ENCODE measurements at places on chromosomes 5 and 9.

GRCh38 chr5:55160493-55161209 is 680 bp downstream of the GPX8 start:
- peak; percentile 92 for DNase-seq

DNA sequence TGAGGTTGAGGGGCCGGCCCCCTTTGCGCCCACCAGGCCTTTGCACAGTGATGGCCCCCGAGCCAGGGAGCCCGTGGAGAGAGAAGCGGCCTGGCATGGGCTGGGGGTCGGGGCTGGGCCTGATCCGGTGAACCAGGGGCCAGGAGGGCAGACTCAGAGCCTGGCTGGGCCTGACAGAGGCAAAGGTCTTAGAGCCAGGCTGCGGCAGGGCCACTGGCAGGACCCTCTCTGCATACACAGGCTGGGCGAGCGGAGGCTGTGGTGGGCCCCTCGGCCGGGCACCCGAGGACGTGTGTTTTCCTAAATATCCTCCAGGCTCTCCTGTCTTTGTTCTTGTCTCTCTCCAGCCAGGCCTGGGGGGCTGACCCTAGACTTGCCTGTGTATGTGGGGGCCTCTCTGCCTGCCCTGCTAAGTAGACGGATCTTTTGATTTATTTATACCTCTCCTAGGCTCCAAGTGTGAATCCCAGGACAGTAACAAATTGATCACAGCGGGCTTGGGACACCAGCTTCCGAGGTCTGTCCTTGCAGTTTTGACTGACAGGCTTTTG is 933 bp downstream of the NEK6 start:
- no peak for DNase-seq

- DNase-seq, result no peak
Observed at GRCh38 chr9:114396558-114397218, 8.9 kb upstream of the AKNA start.

DNA sequence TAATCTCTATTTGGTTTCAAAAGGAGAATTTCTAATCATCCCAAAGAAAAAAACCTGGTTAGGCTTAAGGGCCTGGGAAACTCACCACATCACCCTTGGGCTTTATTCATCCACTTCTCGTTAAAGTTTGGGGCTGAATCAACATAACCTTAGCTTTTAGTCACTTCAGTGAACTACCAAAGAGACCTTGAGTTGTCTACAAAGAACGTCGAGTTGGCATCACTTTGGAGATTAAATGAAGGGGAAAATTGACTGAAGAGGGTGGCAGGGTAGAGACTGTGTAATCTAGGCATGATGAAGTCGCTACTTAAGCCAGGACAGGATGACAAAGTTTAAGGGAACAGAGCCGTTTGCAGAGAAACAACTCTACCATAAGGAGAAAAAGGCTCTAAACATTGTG is 341.4 kb downstream of the RAB3C start:
- no peak for DNase-seq

GRCh38 chr9:136762915-136763648 is 1.2 kb downstream of the LCN15 start:
- DNase-seq, result peak; percentile 31

- no peak for DNase-seq
Observed at GRCh38 chr9:4939118-4939561, 45.9 kb upstream of the JAK2 start.

DNA sequence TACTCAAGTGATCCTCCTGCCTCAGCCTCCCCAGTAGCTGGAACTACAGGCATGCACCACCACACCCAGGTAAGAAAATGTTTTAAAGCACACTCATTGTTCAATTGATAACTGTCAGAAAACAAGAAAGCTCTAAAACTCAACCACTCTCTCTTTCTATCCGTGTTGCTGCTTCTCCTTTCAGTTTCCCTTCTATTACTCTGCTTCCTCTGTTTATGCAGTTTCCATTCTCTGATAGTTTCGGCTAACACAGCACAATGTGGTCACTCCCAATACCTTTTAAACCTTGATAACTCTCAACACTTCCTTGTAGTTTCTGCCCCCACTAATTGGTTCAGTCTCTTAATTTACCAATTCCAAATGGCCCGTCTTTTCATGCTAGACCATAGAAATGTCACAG is 59.2 kb upstream of the NR4A3 start:
- no peak for DNase-seq

- DNase-seq, result no peak
Observed at GRCh38 chr9:101792475-101792874, 54.0 kb upstream of the GRIN3A start.

DNA sequence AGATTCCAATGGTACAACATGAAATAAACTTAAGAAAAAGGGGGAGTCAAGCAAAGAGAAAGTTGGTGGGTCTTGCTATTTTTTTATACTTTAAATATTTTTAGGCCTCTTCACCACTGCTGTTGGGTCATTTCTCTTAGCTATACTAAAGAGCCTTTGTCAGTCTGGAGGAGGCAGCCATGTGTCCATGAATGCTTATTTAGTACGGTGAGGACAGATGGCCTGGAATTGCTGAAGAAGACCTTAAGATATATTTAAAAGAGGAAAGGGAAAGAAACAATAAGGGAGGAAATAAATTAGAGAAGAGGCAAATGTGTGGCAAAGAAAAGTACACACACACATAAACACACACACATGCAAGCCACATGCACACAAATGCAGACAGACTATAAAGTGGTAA is 560.5 kb upstream of the MEF2C start:
- DNase-seq, result no peak

GRCh38 chr9:6304232-6304631 is 23.9 kb upstream of the TPD52L3 start:
- no peak for DNase-seq

GRCh38 chr5:148902478-148902877 is 76.1 kb downstream of the ADRB2 start:
- DNase-seq, result no peak

- DNase-seq, result no peak
Observed at GRCh38 chr5:133930813-133931090, 37.7 kb downstream of the C5orf15 start.

GRCh38 chr9:136089697-136090045 is 5.4 kb downstream of the NACC2 start:
- no peak for DNase-seq

- no peak for DNase-seq
Observed at GRCh38 chr5:175493260-175493659, 14.9 kb downstream of the SFXN1 start.

- DNase-seq, result no peak
Observed at GRCh38 chr5:95414451-95414850, 23.3 kb downstream of the FAM81B start.

- no peak for DNase-seq
Observed at GRCh38 chr9:130448771-130449603, 4.2 kb downstream of the ASS1 start.

DNA sequence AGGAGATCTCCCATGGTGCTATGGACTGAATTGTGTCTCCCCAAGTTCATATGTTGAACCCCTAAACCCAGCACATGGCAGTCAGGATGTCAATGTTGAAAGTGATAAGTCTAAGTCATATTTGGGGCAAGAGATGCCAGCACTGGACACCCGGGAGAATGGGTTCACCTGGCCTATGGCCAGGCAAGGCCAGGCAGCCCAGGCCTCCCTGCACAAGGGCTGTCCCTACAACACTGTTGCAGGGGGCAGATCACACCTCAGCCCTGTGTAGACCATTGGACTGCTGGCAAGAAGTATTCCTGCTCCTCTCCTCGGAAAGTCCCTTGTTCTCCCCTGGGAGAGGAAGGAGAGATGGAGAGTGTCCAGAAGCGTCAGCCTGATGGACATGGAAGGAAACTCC is 240.5 kb downstream of the GADD45G start:
- no peak for DNase-seq

GRCh38 chr5:173833196-173833985 is 54.8 kb upstream of the CPEB4 start:
- no peak for DNase-seq

- no peak for DNase-seq
Observed at GRCh38 chr5:109016300-109016699, 268.6 kb downstream of the FER start.

DNA sequence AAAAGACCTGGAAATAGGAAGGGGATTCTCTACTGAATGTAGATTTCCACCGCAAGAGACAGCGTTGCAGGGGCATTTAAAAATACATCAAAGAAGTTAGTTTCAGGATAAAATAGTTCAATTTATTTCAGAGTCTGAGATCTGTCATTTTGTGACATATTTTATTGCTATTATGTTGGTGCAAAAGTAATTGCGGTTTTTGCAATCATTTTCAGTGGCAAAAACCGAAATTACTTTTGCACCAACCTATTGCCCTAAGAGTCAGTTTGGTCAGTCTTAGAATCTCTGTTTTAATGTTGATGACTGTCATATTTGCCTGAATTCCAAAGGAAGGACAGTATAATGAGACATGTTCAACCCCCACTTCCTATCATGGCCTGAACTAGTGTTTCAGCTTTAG is 219.5 kb upstream of the CDH10 start:
- no peak for DNase-seq

DNA sequence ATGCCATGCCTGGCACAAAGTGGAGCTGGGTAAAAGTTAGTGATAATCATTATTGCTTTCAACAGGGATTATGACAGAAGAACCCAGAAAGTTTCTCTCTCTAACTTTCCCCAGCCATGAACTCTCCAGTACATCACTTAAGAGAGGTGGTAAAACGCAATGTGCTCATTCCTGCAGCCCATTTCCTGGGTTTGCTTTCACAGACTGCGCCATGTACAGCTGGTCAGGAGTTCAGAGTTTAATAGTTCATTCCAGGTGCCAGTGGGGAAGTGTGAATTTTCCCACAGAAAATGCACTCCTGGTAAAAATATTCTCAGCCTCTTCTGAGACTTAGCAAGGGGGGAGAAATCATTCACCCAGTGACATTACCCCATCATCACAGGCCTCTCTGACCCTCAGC is 35.5 kb downstream of the ADAM19 start:
- no peak for DNase-seq

DNA sequence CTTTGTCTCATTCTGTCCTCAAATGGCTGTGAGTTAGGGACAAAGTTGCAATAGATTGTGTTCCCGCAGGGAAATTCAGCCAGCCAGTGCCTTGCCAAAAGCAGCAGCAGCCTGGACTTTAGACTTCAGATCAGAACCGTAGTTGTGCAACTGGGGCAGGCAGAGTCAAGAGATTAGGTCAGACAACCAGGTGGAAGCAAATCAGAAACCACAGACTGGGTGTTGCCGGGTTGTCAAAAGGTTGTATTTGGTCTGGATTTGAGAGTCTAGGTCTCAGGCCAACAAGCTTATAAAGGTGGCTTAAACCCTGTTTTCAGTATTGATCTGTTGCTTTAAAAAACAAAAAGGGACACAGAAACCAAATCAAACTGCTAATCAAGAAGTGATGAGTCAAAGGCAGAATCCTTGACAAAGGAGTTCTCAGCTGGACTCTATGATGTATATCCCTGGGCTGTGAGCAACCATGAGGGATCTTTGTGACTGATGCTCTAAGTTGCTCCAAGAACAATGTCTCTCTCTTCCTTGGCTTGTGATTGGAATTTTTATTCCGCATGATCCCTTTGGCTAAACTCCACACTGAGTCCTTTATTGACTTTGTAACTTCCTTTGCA is 20.9 kb downstream of the RFK start:
- DNase-seq, result no peak

GRCh38 chr5:68225188-68225910 is 9.8 kb downstream of the PIK3R1 start:
- DNase-seq, result no peak

DNA sequence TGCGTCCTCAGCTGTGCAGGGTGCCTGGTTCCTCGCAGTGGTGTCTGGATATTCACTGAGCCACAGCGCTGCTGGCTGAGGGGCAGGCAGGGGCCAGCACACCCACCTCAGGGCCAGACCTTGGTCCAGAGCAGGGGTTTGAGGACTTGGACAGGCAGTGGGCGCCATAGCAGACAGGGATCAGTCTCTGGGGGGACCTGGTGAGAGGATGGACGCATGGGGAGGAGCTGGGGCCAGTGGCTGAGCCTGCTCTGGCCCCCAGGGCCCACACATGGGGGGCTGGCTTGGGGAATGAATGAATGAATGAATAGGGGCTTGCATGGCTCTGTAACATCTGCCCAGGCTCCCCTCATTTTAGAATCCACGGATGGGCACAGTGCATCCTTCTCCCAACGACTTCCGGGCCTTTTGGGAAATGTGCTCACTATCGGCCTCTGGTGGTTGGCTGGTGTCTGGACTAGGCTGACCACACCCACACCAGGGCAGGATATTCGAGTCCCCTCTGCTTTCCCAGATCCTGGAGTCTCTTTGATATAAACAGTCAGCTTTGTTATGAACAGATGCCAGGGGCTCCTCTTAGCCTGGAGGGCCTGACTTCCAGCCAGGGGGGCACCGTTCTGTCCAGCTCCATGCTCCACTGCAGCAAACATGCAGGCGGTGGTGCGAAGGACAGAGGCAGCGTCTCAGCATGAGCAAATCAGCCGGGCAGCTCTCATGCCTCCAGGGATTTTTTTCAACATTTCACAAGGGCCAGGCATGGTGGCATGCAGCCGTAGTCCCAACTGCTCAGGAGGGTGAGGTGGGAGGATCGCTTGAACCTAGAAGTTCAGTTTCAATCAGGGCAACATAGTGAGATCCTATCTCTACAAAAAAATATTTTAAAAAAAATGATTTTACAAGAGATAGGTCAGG is 62.6 kb downstream of the NEK6 start:
- DNase-seq, result peak; percentile 62

DNA sequence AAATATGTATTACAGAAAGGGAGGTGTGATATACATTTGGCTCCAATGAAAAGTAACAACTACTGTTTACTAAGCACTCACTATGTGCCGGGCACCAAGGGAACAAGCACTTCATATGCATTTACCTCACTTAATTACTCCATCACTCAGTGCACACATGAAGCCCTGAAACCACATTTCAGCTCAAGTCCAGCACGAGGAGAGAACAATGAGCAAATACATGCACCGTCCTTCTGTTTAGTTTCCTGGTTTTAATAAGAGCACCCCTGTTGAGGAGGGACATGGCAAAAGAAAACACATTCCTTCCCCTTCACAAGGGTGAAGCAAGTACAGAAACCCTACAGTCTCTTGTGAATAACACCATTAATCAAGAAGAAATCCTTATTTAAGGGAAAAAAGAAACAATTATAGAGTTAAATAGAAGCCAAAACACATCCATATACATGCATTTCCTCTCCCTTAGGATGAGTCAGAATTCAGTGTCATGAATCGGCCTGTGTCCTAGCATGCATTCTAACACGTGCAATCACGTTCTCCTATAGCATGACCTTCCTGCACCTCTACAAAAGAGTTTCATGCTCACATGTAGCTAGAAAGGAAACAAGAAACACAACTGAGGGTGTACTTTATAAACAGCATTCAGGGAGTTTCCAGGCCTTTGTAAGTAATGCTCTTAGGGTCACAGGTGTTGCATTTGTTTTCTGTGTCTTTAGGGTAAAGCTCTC is 411.6 kb downstream of the BNC2 start:
- no peak for DNase-seq

GRCh38 chr9:37719526-37719925 is 34.1 kb upstream of the TRMT10B start:
- no peak for DNase-seq

- no peak for DNase-seq
Observed at GRCh38 chr5:88761939-88762338, 121.0 kb downstream of the MEF2C start.

- DNase-seq, result no peak
Observed at GRCh38 chr9:95268681-95269080, 48.8 kb downstream of the FANCC start.

- no peak for DNase-seq
Observed at GRCh38 chr5:156779436-156779835, 70.7 kb upstream of the PPP1R2B start.

Data from SW 1271 (cell line).